ENCODE measurements at places on chromosomes 2 and 18.

DNA sequence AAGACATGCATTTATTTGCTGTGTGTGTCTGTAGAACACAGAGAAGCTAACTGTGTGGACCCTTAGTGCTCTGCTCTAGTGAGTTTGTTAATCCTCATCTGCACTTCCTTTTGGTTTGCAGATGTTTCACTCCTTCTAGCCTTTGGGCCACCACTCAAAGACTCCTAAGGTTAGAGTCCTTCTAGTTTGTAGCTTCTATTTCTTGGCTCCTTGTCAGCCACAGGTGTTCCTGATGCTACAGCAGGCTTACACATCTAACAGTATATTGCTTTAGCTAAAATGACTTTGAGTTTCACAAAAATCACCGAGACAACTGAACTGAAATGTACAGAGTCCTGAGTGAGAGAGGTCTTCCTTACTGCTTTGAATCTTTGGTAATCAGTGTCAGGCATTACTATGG lies 551.4 kb downstream of the NRXN1 start:
- DNase-seq: no peak

GRCh38 chr2:46520130-46520711 lies 40.9 kb downstream of the TMEM247 start:
- no peak for DNase-seq

DNA sequence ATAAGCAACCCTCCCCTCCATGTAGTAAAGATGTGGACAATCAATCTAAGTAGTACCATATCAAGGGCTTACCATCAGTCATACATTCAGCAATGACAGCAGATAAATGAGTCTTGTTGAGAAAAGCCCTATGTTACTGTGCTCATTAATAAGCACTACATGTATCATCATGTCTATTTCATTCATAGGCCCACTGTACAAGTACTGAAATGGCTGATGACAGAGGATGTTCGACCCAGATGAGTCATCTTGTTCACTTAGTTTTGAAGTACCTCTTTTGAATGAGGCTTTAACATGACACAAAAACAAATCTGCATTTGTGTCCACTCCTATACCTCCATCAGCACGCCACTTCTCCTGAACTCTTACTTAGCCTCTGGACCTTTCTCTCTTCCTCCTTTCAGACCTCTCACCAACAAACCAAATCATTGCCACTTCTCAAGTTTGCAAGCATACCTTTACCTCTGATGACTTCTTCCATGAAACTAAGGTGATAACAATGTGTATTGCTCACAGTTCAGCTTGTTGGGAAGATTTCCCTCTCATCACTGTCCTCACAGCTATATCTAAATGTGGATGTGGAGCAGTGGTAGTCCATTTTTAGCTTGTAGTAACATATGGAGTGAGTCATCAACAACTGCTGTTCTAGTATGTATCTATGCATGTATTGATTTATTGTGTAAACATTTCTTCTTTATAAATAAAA lies 921.0 kb upstream of the SLC39A10 start:
- peak; percentile 6 for DNase-seq

- DNase-seq: peak; percentile 16
These were observed 237.0 kb downstream of the ALPK2 start for GRCh38 chr18:58391932-58392323.

DNA sequence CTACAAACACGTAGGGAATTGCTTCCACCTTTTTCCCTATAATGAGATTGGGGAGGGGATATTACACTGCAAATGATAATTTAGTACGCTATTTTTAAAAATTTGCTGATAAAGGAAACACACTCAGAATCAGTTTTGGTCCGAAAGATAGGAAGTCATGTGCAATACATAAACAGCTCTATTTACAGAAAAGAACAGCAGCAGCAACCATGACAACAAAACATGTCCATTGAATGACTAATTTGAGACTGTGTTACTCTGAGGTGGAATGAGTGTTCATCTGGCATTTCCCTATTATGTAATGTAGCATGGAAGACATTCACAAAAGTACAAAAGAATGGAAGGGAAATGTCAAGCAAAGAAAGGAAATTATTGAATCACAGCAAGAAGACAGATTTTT lies 337.2 kb downstream of the NBAS start:
- peak; percentile 76 for DNase-seq
